Foreskin keratinocyte (primary cell): ENCODE measurements at places on chromosomes 16 and 17. TPM values are rescaled to one million over a fixed set of nuclear protein-coding genes. Genes with fewer than 3 reads are reported as not detected.

C17orf78 gene
- polyA plus RNA-seq = not detected in 2 replicates

MFAP4 gene
- not detected in 2 replicates for polyA plus RNA-seq

TBX21 gene
- not detected in 2 replicates for polyA plus RNA-seq

TP53TG3B gene
- not detected in 2 replicates for polyA plus RNA-seq
